ENCODE measurements at places on chromosomes 16 and 17.

DNA sequence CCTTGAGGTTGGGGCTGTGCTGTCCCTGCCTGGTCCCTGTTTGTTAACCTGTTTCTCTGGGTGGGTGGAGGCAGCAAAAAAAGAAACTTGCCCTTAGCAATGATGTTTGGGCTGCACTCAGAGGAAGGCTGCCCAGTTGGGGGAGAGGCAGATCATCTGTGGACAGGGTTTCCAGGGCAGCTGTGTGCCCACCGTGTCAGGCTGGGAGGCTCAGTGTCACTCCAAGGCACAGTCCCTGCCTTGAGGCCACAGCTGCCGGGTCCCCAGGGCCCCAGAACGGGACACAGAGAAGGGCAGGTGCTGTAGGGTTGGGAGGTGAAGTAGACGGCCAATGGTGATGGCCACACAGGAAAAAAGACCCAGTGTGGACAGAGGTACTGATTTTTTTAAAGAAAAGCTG is 3.9 kb downstream of the IL34 start:
- DNase-seq, result no peak

- no peak for DNase-seq
Observed at GRCh38 chr16:47511882-47512281, 50.8 kb downstream of the PHKB start.

DNA sequence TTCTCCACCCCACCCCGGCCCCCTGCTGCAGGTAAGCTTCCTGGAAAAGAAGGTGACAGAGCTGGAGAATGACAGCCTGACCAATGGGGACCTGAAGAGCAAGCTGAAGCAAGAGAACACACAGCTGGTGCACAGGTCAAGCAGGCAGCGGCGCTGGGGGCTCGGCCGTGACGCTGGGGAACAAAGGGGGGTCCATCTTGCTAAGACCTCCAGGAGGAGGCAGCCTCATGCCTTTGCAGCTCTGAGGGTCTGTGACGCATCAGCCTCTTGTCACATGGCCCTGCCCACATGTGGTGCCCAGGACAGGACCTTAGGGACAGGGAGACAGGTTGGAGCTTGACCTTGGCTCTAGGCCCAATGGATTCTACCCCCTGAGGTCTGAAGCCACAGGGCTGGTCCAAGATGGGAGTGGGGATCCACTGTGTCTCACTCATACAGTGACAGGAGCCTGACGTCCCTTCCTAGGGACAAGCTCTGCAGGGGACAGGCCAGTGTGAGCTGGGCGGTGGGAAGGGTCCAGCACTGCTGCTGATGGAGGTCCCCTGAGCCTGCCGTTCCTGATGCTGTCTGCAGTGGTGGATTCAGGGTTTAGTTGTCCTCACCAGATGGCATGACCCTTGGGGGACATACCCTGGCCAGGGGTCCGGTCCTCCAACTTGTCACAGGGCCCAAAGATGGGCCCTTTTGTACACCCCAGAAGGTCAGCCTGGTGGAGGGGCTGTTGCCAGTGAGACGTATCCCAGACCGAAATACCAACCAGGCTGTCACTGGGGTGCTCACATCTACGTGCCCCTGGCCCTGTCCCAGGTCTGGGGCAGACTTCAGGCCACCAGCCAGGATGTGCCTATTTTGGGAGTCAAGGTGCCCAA is 132.6 kb downstream of the RAB11FIP4 start:
- DNase-seq, result no peak

DNA sequence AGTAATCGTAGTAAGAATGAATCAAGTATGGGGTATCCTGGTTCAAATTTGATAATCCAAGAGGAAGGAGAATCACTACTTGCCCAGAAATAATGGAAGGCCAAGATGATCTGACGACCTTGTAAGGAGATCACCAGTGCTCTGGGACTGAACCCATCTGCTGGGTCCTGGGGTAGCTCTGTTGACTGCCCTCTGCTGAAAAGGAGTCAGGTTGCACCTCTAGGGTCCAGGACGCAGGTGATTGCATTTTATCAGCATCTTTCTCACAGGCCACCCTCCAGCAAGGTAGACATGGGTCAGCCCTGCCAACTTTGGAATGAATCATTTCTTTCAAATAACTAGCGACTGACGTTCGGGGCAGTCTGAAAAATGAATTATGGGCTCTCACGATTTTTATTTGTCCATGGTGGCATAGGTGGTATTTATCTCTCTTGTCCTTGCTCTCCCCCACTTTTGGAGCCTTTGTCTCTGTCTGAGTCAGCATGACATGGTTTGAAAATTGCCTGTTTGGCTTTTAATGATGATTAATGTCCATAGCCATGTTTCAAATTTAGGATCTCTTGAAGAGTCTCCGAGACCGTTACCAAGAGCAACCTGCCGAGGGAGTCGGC is 163.7 kb downstream of the MSI2 start:
- DNase-seq, result no peak

GRCh38 chr17:6556121-6557039 is at the start of gene PITPNM3:
PITPNM3 (minus strand) TSS chr17:6556555; CDS start chr17:6556406, 149 bp downstream.
- DNase-seq, result no peak

- DNase-seq, result no peak
Observed at GRCh38 chr16:25172831-25173230, 43.9 kb upstream of the AQP8 start.

DNA sequence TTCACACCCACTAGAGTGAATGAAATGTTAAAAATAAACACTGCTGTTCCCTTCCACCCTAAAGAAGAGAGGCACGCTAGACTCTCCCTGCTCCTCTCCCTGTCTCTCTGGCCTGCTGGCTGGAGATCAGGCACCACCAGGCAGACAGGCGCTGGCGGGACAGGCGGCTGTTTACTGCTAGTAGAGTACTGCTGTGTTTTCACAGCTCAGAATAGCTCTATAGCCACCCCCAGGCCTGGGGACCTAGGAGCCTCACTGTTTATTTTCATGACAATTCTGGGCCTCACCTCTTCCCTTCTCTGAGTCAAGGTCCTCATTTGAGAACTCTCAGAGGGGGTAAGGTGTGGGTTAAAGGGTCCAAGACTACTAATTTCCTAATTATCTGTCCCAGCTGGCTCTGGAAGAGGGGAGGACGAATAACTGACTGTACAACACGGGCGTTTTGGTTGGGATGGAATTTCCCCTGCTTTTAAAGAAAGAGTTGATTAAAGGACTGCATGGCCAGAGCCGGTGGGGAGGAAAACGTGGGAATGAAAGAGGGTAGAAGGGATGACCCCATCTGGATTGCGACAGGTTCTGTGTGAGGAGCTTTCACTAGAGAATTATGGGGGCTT is 9.0 kb upstream of the G6PC1 start:
- no peak for DNase-seq

- no peak for DNase-seq
Observed at GRCh38 chr16:81415751-81416150, 28.9 kb upstream of the CMIP start.

- DNase-seq, result peak; percentile 58
Observed at GRCh38 chr17:67289181-67289876, 44.3 kb upstream of the HELZ start.

- DNase-seq, result peak; percentile 52
Observed at GRCh38 chr17:42193969-42194899, at the start of gene GHDC. GHDC (minus strand) TSS chr17:42194494; CDS start chr17:42193581, 913 bp downstream.

DNA sequence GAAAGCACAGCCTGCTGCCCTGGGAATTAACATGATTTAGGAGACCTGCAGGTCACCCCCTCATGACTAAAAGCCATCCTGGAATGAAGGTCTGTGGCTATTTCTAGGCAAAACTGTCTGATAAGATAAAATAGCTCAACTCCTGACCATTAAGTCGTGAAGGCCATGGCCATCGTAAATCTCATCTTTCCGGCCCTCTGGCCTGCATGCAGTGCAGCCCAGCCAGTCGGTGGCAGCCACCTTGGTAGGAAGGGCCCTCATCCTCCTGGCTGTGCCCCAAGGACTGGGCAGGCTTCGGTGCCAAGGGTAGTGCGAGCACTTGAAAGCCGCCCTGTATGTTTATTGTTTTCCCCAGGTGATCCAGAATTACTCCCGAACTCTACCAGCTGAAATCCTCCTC is 18.2 kb upstream of the MEOX1 start:
- DNase-seq, result no peak

- no peak for DNase-seq
Observed at GRCh38 chr17:57602896-57603295, 142.2 kb downstream of the CCDC182 start.

DNA sequence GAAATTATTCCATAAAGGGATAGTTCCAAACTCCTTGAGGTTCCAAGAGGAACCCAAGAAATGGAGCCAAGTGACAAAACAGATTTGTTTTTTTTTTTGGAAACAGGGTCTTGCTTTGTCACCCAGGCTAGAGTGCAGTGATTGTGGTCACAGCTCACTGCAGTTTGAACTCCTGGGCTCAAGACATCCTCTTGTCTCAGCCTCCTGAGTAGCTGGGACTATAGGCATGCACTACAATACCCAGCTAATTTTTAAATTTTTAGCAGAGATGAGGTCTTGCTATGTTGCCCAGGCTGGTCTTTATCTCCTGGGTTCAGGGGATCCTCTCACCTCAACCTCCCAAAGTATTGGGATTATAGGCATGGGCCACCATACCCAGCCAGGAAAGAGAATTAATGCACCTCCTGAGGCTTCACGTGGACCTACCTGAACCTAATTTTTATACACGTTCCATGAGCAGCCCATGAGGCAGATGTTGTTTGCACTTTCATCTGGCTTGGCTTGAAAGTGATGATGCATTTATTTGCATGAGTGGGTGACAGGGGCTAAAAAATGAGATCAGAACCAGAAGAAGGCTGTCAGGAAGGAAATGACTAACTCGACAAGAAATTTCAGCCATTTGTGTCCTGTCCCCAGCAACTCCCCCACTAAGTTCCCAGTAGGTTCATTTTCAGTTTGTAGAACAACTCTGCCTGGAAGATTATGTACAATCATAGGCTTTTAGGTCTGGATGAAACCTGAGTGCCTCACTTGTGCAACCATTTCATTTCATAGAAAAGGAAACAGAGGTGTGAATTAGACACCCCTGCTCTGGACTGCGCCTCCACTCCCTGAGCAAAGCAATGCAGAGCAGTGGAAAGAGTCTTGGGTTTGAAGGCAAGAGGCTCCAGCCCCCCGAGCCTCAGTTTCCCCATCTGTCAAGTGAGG is 10.3 kb upstream of the IRF8 start:
- peak; percentile 79 for DNase-seq

GRCh38 chr17:19332371-19333131 is 30.0 kb downstream of the B9D1 start:
- no peak for DNase-seq

DNA sequence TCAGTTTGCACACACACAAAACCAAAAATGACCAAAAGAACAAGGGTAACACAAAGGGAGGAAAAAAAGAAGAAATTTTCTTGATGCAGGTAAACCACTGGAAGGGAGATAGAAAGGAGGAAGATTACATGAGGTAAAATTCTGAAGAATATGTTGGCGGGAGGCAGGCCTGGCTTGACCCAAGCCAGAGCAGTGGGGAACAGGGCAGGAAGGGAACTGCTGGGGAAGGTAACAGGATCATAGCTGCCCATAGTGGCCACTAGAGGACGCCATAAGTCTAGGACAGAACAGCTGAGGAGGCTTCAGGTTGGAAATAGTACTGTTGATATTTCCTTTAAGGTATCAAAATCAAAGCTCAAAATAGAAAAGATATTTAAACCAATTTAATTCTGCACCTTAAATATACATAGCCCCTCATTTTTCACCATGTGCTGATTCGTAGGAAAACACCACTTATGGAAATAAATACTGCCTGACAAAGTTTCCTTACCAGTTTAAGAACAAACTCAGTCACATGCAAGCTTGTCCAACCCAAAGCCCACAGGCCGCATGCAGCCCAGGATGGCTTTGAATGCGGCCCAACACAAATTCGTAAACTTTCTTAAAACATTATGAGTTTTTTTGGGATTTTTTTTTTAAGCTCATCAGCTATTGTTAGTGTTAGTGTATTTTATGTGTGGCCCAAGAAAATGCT is 15.5 kb downstream of the VPS35 start:
- DNase-seq, result peak; percentile 31

- no peak for DNase-seq
Observed at GRCh38 chr17:30503558-30503957, 26.4 kb downstream of the GOSR1 start.

GRCh38 chr16:84922351-84923120 is 88.8 kb downstream of the ZDHHC7 start:
- DNase-seq, result no peak

- no peak for DNase-seq
Observed at GRCh38 chr16:84879569-84880487, 60.0 kb downstream of the CRISPLD2 start.

DNA sequence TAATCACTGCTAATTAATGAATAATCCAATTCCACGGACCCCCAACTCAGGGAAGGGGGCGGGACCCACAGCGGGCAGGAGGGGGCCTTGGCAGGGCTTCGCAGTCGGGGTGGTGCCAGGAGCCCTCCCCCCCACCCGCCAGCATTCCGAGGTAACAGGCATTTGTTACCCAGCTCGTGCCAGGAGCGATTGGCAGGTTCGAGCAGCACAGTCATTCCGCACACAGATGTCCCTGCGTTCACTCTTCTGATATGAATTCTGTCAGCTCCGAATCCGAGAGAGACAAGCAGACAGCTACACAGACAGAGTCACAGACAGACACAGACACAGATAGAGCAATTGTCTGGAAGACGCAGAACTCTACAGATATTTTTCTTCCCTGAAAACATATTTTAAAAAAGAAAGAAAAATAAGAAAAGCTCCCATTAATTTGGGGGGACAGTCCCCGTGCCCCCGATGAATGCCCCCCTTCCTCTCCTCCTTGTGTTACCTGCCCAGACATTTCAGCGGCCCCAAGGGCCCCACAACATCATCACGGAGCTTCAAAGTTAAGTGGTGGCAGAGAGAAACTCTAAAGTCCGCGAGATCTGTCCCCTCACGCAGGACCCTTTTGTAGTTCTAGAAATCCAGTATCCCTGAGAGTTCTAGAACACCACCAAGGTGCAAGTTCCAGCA is 10.2 kb downstream of the NEUROD2 start:
- DNase-seq, result no peak

- no peak for DNase-seq
Observed at GRCh38 chr17:859061-859823, 77.1 kb downstream of the MRM3 start.

DNA sequence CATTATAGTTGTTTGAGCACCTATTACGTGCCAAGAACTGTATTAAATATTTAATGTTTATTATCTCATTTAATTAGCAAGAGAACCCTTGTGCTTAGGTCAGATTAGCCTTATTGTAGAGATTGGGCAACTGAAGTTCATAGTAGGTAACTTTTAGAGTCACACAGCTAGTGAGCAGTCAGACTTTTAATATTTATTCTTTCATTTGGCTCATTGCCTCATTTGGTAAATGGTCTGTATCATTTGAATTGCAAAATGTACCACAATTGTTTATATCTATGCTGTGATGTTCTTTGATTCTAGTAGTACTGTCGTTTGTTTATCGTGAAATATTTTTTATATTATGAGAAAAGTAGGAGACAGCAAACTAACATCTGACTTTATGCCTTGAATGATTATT is 7.6 kb downstream of the CLTC start:
- no peak for DNase-seq

DNA sequence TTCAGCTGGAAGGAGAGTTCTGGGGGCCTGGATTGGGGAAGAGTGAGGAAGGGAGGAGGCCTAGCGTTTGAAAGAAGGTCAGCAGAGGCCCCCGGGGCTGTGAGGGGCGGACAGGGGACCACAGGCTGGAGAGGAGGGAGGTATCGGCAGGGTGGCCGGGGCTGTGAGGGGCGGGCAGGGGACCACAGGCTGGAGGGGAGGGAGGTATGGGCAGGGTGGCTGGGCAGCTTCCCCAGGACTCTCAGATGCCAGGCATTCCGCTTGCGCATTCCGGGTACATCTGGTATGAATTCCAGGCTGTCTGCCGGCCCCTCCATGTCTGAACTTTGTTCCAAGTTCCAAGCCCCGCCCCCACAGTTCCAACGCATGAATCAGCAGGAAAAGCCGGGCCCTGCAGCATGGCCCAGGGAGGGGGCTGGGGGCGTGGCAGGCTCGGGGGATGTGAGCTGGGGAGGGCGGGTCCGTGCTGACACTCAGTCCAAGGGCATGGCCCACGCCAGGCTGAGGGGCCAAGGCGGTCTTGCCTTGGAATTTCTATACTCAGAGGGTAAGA is 4.3 kb upstream of the TLCD2 start:
- DNase-seq, result peak; percentile 93

Measured in astrocyte (in vitro differentiated cells and primary cell).